ELR (cell line): ENCODE measurements at places on chromosomes 5 and 9.
A peak's percentile ranks its signal among the peaks of the same experiment; 100 is the strongest.

GRCh38 chr9:134626069-134626423 is 15.6 kb upstream of the COL5A1 start:
- no peak for DNase-seq

- no peak for DNase-seq
Measured at GRCh38 chr5:95826949-95827891, 4.7 kb upstream of the GLRX start.

- no peak for DNase-seq
Measured at GRCh38 chr9:112532427-112532826, 45.8 kb downstream of the KIAA1958 start.

DNA sequence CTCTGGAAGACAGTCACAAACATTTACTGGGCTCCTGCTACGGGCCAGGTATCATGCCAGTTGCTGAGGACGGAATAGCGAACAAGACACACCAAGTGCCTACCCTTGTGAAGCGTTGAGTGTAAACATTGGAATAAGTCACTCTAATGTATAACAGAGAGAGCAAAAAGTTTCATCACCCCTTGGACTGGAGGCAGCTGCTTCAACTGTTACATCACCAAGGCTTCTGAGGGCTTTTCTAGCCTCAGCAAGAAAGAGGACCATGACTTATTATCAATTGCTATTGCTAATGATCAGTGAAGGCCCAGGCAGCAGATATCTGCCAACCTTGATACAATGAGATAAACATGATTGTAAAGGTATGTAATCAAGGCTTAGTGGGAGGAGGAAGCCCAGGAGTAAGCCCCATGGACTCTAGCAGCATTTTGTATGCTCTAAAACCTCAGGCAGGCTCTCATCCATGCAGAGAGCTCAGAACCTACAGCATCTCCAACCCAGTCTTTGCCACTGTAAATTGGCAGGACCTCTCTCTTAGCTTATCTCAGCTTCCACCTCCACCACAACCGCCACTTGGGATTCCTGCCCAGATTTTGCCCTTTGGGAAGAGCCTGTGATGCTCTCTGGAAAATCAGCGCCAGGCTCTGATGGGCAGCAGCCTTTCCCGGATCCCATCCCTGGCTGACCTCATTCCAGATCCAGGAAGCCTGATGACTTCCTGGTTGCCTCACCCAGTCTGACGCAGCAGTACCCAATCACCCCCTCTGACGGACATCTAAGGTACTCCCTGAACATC is 54.5 kb downstream of the ADAM19 start:
- DNase-seq: peak; percentile 60

DNA sequence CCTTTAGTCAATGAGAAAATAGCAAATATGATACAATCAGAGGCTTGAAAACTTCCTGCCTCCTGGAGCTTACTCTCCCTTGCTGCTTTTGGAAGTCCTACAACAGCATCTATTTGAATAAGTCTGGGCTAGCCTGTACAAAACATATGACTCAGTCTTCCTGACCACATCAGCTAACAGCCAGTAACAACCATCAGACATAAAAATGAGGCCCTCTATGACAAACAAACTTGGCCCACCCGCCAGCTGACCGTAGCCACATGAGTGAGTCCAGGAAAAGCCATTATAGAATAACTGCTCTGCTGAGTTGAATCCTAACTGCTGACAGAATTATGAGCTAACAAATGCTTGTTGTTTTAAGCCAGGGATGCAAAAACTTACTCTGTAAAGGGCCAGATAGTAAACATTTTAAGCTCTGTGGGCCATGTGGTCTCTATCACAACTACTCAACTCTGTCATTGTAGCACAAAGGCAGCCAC is 347.6 kb downstream of the PTPRD start:
- no peak for DNase-seq

DNA sequence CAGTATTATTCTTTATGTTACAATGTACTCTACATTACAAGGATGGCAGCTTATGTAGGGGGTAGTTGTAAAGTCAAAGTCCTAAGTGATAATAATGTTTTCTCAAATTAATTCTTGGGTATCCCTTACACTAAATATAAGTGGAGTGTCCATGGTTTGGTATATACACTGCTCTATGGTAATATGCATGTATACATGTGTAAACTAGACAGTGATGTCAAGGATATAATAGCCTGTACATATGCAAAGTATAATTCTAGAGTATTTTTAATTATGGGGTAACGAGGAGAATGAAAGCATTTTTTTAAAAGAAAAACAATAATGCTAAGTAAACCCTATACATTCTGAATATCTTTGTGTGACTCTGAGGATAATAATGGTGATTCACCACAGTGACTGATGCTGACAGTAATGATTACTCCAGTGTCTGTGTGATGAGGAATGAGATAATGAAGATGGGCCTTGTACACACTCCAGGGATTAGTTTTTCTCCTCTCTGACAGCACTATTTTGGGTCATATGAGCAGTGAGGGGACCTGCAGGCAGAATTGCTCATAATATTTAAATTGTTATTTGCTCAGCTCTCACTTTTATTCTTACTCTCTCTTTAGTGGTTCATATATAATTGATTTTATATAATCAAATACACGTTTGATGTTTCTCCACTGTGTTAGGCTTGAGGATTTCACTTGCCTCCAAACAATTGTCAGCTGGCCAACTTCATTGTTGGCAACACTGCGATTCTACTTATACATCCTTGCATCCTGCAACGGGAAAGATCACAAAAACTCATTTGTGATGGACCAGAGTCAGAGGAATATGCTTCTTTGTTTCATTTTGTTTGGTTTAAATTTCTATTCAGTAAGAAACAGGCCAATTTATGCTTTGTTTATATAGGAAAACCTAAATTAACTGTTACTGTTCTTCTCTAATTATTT is 88.2 kb downstream of the NREP start:
- DNase-seq: peak; percentile 62

DNA sequence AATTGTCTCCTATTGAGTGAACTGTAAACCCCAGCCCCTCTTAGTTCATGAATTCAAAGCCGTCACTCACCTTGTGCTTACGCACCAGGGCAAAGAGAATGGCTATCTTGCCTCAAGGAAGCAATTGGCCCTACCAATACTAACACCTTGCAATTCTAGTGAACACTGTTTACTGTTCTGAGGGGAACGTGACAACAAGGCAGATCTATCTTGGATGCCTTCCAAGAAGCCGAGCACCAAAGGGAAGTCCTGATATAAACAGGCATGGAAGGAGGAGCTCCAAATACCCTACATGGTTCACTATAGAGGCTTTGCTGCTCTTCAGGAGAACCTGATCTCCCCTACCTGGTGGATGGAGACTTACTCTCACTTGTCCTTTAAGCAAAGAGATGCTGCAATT is 1.7 kb upstream of the PLPPR1 start:
- no peak for DNase-seq

- DNase-seq: no peak
Measured at GRCh38 chr5:134708301-134708700, 30.0 kb upstream of the CAMLG start.

DNA sequence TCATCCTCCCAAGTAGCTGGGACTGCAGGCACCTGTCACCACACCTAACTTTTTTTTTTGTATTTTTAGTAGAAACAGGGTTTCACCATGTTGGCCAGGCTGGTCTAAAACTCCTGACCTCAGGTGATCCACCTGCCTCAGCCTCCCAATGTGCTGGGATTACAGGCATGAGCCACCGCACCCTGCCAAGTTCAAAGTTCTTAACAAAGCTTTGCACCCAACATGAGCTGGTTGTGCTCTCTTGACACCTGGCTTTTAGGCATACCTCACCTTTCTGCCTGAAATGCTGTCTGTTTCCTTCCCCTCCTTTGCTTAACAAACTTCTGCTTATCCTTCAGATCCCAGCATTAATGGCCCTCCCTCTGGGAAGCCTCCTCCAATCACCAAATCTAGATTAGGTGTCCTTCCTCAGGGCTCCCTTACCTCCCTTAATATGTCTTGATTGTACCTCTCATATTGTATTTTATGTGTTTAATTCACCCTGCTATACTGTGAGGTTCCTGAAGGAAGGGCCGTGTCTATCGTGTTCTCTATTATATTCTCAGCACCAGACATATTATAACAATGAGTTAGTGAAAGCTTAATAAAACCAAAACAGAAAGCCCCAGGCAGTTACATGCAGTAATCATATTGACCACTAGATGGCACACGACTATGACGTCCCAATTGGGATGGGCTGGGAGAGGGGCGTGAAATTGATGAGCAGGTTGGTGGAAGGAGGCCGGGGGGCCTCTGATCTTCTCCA is 62.9 kb upstream of the PPARGC1B start:
- DNase-seq: peak; percentile 58

GRCh38 chr5:163585206-163585605 is 79.8 kb downstream of the MAT2B start:
- peak; percentile 89 for DNase-seq

GRCh38 chr5:67494186-67494855 is 297.7 kb upstream of the CD180 start:
- DNase-seq: no peak

- DNase-seq: no peak
Measured at GRCh38 chr9:12915366-12915954, 140.6 kb downstream of the LURAP1L start.
